ENCODE measurements at places on chromosomes 6 and 20. TPM values are rescaled to one million over a fixed set of nuclear protein-coding genes. Genes with fewer than 3 reads are reported as not detected.

Gene ADA
- total RNA-seq, result 107 TPM

Gene GPR63
- 2.8 TPM for total RNA-seq

Gene STMND1
- total RNA-seq, result not detected

Gene DEFB127
- not detected for total RNA-seq

Gene STX11
- total RNA-seq, result 13.7 TPM

Gene JPH2
- not detected for total RNA-seq

Gene EEF1E1
- 37.8 TPM for total RNA-seq

Gene RAD21L1
- total RNA-seq, result not detected

Gene EYS
- total RNA-seq, result not detected

Gene LAMA4
- total RNA-seq, result not detected

Gene HDGFL1
- not detected for total RNA-seq

Gene MYLK2
- 0.87 TPM for total RNA-seq

Gene DSP
- 0.04 TPM for total RNA-seq

Gene IDH3B
- 103 TPM for total RNA-seq

Gene B4GALT5
- 14.3 TPM for total RNA-seq

Gene CLIC5
- total RNA-seq, result 3.8 TPM

Gene FRK
- total RNA-seq, result 0.02 TPM

Gene UBR2
- 32.1 TPM for total RNA-seq

Gene KCNB1
- 0.07 TPM for total RNA-seq

Gene MTG2
- 37.3 TPM for total RNA-seq

Gene EMILIN3
- not detected for total RNA-seq

Gene LCA5
- total RNA-seq, result 0.25 TPM

Gene HLA-DQB1
- 26.0 TPM for total RNA-seq

Gene ZBTB9
- 9.9 TPM for total RNA-seq

Gene DAAM2
- not detected for total RNA-seq

Gene KIF25
- not detected for total RNA-seq

Gene TUBB2B
- not detected for total RNA-seq

Gene TFAP2A
- not detected for total RNA-seq

Gene CD24
- total RNA-seq, result 0.31 TPM

Gene GLP1R
- not detected for total RNA-seq

Gene SMOC2
- not detected for total RNA-seq

Gene SLC35B3
- total RNA-seq, result 11.5 TPM

Gene ATXN1
- total RNA-seq, result 40.4 TPM

Measured in activated CD4-positive, alpha-beta T cell treated with anti-CD3 and anti-CD28 coated beads, Interleukin-2, amount 10 ng/mL, durations not matched to agents 7 days and 5 days (primary cell).